Muscle of leg (tissue), 16 donors: ENCODE measurements at places on chromosomes 6 and 20. TPM values are rescaled to one million over a fixed set of nuclear protein-coding genes. Genes with fewer than 3 reads are reported as not detected.
A peak's percentile ranks its signal among the peaks of the same experiment; 100 is the strongest.

The SPEF1 gene
- 0.09 TPM for total RNA-seq

The SLC25A27 gene
- 18.6 TPM for total RNA-seq

The TREM1 gene
- total RNA-seq: 0.35 TPM

DNA sequence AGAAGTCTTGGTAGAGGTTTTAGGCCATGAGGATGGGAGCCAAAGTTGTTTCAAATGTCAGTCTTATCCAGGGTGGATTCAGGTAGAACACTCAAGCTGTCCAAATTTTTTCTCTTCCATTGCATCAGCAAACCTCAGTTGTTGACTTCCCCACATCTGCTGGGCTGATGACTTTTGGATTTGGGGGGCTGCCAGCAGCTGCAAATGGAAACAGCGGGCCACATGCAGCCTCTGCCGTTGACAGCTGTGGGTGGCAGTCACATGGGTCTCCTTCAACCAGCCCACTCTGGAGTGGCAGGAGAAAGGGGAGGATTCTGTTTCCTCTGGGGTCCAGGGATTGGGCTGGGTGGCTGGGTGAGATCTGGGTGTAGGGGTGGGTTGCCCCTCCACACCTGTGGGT, 5.8 kb upstream of the MLN start:
- no peak overlapping the region for H3K27ac ChIP-seq
- H3K27me3 ChIP-seq: peaks cover 17% of the 10 kb centered on the region
- no peak overlapping the region for H3K4me3 ChIP-seq
- no peaks in the 10 kb centered on the region for H3K36me3 ChIP-seq

DNA sequence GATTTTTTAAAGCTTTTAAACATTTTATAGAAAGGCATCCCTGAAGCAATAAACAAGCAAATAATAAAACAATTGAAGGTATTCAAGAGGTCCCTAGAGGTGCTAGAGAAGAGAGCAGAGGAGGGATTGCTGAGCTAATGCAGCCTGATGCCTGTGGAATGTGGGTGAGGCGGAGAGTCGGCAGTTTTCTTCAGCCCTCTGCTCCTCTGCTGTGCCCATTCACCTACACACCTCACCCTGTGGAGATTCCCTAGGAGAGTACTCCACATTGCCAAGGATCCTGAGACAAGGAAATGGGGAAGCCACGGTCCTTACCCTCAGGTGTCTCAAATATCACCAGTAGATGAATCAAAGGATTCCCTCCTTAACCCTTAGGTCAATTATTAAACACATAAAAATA, 199.8 kb upstream of the POU3F2 start:
- no peak overlapping the region for H3K27ac ChIP-seq
- H3K36me3 ChIP-seq: no peaks in the 10 kb centered on the region
- DNase-seq: no peak
- H3K27me3 ChIP-seq: no peaks in the 10 kb centered on the region
- H3K4me1 ChIP-seq: no peaks in the 10 kb centered on the region

DNA sequence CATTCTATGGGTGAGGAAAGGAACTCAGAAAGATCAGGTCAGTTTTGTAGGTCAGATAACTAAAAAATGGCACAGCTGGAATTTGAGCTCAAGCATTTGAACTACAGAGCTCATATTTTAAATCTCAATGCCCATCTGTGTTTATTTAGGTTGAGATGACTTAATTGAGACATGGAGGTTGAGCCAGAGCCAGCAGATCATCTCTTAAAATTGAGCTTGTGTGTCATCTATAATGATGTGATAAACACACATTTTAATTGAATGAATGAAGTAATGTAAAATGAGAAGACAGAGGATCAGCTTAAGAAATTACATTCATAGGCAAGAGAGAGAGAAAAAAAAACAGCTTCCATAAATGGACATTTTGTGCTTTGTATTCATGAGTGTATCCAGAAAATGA, 3.7 kb downstream of the MANEA start:
- no peak for DNase-seq
- H3K4me3 ChIP-seq: no peak overlapping the region
- no peaks in the 10 kb centered on the region for H3K36me3 ChIP-seq
- no peak overlapping the region for H3K27ac ChIP-seq

DNA sequence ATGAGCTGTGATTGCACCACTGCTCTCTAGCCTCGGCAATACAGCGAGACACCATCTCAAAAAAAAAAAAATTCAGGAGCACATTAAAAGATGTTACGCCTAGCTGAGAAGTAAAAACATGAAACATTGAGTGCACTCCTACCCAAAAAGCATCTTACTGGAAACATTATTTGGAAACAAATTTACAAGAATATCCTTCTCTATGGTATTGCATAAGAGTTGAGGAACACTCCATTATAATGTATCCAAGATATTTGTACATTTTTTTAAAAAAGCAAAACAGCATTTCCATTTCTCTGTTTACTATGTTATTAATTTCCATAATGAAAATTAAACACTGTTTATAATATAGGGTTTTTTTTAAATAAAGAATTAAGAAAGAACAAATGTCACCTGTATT, 48.6 kb downstream of the FAM8A1 start:
- no peak for DNase-seq
- no peak overlapping the region for H3K4me3 ChIP-seq
- H3K27ac ChIP-seq: no peak overlapping the region
- peaks cover 41% of the 10 kb centered on the region for H3K36me3 ChIP-seq
- H3K4me1 ChIP-seq: no peaks in the 10 kb centered on the region

- peaks cover under 1% of the 10 kb centered on the region for H3K4me1 ChIP-seq
- no peaks in the 10 kb centered on the region for H3K27me3 ChIP-seq
- DNase-seq: no peak
- H3K4me3 ChIP-seq: no peak overlapping the region
Observed at GRCh38 chr6:148422085-148422484, 79.4 kb downstream of the SASH1 start.

- no peak overlapping the region for H3K4me3 ChIP-seq
- H3K27ac ChIP-seq: no peak overlapping the region
- peak; percentile 59 for DNase-seq
- no peaks in the 10 kb centered on the region for H3K27me3 ChIP-seq
Observed at GRCh38 chr6:125201961-125202729, 48.6 kb downstream of the TPD52L1 start.

- no peaks in the 10 kb centered on the region for H3K4me1 ChIP-seq
- no peaks in the 10 kb centered on the region for H3K36me3 ChIP-seq
- H3K27me3 ChIP-seq: no peaks in the 10 kb centered on the region
- no peak overlapping the region for H3K4me3 ChIP-seq
Observed at GRCh38 chr20:53434662-53435061, 159.0 kb downstream of the ZNF217 start.

DNA sequence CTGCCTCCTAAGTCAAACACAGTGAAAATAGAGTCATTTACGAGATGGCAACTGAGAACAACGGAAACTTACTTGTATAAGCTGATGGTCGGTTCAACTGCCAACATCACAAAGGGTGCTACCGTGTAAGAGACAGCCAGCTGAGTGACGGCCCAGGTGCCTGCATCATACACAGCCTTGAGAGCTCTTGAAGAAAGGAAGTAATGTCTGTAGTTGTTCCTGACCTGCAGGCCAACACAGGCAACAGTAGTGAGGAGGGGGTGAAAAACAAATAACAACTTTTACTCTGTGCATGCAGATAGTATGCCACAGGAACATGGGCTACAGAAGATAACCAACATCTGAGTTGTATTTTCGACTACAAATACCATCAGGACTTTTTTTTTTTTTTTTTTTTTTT, 102.7 kb downstream of the MBOAT1 start:
- DNase-seq: no peak
- no peak overlapping the region for H3K27ac ChIP-seq
- no peaks in the 10 kb centered on the region for H3K27me3 ChIP-seq
- H3K4me1 ChIP-seq: no peaks in the 10 kb centered on the region
- no peaks in the 10 kb centered on the region for H3K36me3 ChIP-seq
